ENCODE measurements at places on chromosomes 5 and 9.
A peak's percentile ranks its signal among the peaks of the same experiment; 100 is the strongest.

GRCh38 chr9:25177858-25178257, 500.4 kb downstream of the TUSC1 start:
- DNase-seq, result no peak

- no peak for DNase-seq
Observed at GRCh38 chr9:136119061-136119882, 597 bp upstream of the TMEM250 start.

DNA sequence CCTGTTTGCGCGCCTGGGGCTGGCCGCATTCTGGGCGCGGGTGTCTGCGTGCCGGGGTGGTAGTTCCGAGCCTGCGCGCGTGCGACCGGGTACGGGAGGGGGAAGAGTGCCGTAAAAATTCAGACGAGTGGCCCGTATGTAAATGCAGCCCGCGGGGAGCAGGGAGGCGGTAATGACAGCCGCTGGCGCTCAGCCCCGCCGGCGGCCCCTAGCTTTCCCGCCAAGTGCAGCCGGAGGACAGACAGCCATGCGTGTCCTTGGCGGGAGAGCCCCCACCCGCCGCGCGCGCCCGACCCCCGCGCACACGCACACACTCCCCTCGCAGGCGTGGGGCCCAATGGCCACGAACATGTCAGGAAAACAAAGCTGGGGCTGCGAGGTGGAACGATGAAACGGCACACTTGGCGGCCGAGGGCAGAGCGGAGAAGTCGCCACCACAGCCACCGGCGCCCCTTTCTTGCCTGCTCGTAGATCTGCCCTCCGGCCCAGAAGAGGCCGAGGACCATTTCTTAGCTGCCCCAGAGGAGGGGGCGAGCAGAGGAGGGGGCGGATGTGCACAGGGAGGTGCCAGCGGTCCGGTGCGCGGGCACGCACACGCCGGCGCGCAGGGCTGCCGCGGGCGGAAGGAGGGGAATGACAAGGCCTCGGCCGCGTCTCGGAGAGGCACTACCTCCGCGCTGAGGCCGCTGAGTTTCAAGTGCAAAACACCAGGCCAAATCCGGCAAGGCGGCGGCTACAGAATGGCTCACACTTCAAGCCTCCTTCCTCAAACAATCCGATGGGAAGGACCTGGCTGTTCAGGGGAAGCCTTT, 208.4 kb downstream of the MEF2C start:
- peak; percentile 91 for DNase-seq

DNA sequence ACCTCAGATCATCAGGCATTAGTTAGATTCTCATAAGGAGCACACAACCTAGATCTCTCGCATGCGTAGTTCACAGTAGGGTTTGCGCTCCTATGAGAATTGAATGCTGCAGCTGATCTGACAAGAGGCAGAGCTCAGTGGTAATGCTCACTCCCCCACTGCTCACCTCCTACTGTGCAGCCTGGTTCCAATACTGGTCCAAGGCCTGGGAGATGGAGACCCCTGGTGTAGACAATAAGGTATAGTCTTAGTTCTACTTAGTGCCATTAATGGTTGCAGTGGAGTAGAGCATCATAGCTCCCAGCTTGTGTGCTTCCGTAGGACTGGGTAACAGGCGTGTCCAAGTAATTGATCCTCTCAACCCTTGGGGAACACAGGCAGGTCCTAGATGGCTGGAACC, 70.4 kb upstream of the ANKRD55 start:
- peak; percentile 6 for DNase-seq

DNA sequence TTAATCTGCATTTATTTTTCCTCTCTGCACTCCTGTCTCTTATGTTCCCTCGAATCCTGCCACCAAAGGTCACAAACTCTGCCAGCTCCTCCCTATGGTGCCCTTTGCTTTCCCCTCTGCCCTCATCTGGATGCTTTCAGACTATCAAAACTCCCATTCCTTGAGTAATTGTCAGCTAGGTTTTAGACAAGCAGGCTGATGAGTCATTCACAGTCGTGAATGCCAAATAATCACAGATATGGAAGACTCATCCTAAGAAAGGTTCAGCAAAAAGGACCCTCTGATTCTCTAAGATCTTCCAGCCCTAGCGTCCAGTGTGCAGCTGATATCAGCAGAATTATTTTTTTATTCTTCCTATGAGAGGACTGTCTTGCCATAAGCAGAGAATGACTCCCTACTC, 104.5 kb upstream of the NUDT12 start:
- DNase-seq, result no peak

- peak; percentile 14 for DNase-seq
Observed at GRCh38 chr9:120579139-120580050, 572 bp downstream of the CDK5RAP2 start.

DNA sequence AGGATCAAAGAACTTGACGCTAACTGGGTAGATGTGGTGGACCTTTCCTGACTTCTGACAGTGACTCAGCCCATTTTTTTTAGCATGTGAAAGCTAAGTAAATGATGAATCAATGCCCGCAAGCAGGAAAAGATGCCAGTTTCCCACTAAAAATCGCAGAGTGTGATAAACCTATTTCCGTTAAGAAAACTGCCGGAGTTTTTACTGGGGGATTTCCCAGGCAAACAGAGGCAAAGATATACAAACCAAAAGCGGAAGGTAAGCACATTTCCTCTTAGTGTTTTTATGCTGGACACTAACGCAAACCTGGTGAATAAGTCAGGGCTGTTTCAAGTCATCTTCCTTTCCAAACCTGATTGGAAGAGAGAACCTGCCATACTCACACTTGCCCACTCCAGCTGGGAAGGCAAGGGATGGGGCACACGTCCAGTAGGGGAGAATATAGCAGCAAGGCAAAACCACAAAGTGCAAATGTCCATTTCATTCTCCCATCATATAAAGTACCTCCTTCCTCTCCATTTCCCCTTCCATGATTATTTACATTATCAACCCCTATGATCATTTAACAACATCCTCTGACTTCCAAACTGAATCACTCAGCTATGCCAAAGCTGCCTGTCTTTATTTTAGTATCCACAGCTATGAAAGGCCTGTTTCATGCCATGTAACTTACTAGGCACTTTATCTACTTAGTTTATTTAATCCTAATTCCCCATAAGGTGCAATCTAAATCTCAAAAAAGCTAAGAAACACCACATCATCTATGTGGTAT, 349.7 kb upstream of the RFX3 start:
- DNase-seq, result no peak

- DNase-seq, result no peak
Observed at GRCh38 chr5:68071736-68072135, 143.8 kb upstream of the PIK3R1 start.

DNA sequence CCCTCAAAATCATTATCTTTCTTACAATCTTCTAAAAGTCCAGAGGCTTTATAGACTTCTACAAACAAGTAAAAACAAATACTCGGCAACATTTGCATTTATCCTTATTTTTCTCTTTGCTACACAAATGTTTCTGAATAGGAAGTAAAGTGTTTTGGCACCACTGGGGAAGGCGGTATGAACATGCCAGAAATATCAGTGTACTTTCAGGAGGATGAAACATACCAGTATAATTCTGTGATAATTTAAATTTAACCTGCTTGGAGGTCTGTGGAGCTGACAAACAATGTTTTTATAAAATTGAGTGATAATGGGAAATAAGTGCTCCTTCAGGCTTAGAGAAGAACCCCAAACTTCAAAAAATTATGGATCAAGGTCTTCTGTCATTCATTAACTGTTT, 51.8 kb downstream of the MRPS27 start:
- DNase-seq, result no peak

GRCh38 chr9:137970686-137971476, 93.3 kb downstream of the CACNA1B start:
- DNase-seq, result no peak

GRCh38 chr5:135034963-135035677, 1.1 kb upstream of the PITX1 start:
- no peak for DNase-seq

DNA sequence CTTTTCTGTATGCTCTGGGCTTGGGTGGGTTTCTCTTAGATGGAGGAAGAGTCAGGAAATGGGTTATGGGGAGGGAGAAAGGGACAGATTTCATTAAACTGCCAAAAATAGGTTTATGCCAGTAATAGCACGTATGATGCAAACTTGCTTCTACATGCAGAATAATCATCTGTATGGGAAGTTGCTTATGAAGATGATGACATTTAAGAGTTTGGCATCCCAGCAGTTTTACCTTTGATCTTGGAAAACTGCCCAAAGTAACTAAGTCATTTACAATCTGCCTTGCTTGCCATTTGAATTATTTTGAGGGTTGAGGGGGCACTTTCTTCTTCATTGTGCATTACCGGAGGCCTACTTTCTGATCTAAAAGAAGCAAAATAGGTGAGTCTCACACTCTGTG, 282.9 kb upstream of the ANKRD55 start:
- no peak for DNase-seq

DNA sequence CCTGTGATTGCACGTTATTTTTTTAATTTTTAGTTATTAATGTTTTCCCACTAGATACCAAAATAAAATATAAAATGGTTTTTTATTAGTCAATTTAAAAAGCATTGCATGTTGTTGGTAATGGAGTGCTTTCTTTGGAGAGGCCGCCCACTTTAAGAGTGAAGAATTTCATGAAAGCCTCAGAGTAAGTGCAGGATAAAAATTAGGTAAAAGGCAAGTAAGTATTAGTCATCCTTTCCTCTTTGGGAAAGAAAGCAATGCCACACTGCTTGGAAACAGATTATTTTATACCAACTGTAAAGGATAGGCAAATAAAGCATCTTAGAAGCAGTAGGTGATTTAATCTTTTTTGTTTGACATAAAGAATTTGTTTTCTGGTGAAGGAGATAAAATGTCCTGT, 62.9 kb downstream of the HSD17B4 start:
- no peak for DNase-seq

- no peak for DNase-seq
Observed at GRCh38 chr9:97321691-97322090, 14.2 kb downstream of the CCDC180 start.

All from OCI-LY7 (cell line).